ENCODE measurements at places on chromosomes 2 and 18. TPM values are rescaled to one million over a fixed set of nuclear protein-coding genes. Genes with fewer than 3 reads are reported as not detected.

KRCC1 gene
- total RNA-seq: 21.8 TPM

FASTKD1 gene
- 11.6 TPM for total RNA-seq

DNA sequence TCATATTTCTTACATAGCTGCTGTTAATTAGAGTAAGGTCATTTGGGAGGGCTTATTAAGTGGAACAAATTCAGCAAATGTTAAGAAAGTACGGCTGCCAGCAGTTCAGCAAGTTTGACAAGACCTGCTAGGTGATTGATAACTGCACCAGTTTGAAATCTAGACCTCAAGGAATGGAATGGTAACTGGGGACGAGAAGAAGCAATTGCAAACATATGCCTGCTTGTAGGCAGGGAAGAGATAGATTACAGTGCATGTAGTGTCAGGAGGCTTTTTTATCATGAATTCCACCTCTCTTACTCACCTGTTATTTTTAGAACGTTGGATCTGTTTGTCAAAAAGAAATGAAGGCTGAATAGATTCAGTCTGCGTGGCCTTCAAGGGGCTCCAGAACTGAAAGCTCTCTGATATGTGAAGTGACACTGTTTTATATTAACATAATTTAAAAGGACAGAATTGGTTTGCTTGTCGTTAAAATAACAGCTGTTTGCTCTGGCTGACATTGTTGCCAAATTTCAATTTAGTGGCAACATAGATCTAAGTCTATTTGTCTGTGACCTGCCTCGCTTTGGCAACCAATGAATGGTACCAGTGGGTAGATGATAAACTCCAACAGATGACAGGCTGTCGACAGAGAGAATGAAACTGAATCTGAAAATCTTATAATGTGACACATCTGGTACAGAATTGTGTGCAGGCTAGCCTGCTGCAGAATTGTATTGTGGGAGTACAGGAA lies 199.3 kb downstream of the ZNF407 start:
- DNase-seq: peak; percentile 24

DNA sequence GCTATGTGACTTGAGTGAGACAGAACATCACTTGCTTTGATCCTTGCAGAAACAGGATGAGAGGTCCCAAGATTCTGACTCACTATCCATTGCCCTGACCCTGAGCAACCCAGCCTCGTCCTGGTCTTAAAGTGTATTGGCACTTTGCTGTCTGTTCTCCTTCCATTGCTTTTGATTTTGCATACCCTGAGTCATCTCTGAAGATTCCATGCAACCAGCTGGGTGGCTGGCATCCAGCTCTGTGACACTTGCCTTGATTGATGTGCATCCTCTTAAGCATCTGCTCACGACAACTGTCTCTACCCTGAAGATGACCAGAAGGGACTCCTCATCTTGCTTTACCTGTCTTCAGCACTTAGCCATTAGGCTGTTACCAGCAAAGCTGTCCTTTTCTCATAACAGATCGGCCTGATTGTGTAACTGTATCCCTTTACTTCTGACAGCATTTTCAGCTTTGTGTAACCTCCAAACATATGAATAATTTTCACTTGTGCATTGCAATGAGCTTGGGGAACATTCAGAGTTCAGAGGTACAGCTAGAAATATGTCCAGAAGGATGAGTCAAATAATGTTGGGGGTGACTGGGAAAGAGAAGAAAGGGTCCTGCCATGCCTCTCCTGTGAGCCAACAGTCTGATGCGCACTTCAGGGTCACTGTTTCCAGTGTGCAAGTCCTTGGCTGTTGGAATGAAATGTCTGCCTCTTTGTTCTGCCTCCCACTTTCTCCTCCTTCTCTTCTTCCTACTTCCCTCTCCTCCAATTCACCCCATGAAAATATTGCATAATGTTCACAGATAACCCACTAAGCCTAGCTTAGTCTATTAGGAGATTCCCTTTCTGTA lies 249.7 kb upstream of the OSR1 start:
- DNase-seq: no peak

DNA sequence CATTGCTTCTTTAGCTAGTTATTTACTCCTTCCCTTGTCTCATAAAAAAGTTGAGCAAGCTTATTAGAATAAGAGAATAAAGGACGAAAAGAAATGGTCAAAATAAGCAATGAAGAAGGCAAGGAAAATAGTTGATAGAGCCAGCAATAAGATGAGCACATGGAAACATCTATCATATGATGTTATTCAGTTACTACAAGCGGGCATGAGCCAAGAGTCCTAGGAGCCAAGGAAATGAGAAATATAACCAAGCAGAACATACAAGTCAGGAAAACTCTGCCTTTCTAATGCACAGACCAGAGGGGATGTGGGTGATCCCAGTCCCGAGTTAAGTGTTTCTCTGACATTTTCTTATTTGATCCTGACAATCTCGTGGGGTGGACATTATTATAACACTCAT lies 33.9 kb downstream of the INO80C start:
- DNase-seq: no peak

CPLX4 gene
- total RNA-seq: not detected

- no peak for DNase-seq
These were observed 158.9 kb upstream of the MEIS1 start for GRCh38 chr2:66275984-66276383.

DNA sequence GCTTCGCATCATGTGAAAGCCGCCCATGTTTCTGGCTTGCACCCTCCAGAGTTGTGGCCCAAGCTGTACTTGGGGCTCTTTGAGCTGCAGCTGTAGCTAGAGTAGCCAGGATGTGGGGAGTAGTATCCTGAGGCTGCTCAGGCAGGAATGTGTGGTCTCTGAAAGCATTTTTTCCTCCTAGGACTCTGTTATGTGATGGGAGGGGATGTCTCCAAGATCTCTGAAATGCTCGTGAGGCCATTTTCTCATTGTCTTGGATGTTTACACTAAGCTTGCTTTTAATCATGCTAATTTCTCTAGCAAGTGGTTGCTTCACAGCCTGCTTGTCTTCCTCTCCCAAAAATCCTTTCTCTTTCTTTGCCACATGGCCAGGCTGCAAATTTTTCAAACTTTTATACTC lies 687.6 kb downstream of the DCDC2C start:
- DNase-seq: no peak

LRATD1 gene
- total RNA-seq: 9.8 TPM

GPR55 gene
- total RNA-seq: 0.37 TPM

- no peak for DNase-seq
These were observed 70.1 kb upstream of the PNPT1 start for GRCh38 chr2:55763721-55764120.

DNA sequence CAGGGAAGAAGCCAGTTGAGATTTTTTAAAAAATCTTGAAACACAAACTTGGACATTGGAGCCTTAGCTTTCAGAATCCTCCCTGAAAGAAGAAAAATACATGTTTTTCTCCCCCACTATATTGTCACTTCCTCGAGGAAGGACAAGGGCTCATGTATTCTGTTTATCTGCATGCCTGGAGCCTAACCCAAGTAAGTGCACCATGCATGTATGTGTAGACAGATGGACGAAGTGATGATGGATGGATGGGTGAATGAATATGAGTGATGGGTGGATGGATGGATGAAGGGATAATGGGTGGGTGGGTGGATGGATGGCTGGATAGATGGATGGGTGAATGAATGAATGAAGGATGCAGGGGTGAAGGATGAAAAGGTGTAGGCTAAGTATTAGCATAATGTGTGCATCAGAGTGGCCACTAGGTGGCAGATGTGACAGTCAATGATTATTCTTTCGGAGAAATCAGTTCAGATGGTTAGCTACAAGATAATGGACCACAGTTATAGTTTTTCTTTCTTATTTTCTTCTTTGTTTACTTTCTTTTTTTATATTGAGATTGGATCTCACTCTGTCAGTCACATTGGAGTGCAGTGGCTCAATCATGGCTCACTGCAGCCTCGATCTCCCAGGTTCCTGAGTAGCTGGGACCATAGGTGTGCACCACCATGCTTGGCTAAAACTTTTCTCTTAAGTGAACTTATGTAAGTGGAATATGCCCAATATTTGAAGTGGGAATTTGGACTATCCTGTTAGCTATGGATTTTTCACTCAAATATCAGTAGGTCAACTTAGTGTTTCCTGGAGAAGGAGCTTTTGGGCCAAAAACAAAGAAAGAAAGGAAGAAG lies 18.5 kb upstream of the CCDC93 start:
- DNase-seq: peak; percentile 51

TEX44 gene
- total RNA-seq: not detected

- no peak for DNase-seq
These were observed 10.4 kb downstream of the PAIP2B start for GRCh38 chr2:71216501-71216900.

CFC1 gene
- total RNA-seq: not detected

DNA sequence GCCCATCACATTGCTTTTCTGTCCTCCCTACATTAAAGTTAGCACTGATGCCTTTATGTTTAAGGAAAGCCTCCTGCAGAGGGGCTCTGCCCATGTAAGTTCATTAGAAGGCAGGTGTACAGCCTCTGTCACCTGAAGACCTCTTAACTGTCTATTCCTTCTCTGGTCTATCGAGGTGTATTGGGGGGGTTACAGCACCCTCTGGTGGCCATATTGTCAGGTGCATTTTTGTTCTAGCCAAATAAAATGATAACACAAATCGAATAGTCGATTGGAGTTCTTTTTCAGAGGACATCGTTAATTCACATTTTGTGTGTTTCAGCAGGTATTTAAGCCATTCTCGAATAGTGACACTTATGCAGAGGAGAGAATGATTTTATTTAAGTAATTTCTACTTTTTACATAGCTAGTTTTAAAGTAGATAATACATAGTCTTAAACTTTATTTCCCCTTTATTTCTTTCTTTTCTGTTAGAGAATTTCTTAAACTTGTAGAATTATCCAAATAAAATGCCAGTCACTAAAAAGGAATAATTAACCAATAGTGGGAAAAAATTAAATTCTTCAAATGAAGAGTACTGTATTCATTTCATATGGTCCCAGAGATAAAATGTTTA lies 136.8 kb downstream of the NEDD4L start:
- peak; percentile 69 for DNase-seq

DNA sequence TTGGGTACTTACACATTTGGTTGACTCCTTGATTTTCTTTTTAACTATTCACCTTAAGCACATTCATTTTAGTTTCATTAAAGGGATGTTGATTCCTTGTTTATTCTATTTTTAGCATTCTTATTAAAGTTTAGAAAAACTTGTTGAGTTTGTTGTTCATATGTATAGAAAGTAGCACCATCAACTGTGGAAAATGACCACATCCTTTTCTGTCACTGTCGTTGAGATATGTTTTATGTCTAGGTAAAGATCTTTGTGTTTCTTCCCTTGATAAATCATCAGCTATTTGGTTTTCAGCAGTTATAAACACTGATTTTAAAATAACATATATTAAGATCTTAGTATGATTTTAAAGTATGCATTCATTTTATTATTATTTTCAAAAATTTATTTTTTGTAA lies 25.1 kb downstream of the SLC39A10 start:
- no peak for DNase-seq

GRCh38 chr18:62790871-62791772 lies 75.8 kb downstream of the PHLPP1 start:
- DNase-seq: no peak

DNA sequence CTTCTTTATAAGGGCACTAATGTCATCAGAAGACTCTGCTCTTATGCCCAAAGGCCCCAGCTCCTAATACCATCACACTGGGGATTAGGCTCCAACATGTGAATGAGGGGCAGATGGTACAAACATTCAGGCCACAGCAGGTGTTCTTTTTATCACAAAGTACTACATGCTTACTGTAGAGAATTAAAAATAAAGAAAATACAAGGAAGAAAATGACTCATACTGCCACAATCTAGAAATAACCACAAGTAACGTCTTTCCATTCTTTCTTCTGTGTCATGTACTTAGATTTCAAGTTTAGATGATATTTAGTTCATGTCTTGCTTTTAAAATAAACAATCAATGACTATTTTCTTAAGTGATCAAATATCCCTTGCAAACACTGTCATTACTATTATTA lies 100.3 kb upstream of the NEDD4L start:
- no peak for DNase-seq

DNA sequence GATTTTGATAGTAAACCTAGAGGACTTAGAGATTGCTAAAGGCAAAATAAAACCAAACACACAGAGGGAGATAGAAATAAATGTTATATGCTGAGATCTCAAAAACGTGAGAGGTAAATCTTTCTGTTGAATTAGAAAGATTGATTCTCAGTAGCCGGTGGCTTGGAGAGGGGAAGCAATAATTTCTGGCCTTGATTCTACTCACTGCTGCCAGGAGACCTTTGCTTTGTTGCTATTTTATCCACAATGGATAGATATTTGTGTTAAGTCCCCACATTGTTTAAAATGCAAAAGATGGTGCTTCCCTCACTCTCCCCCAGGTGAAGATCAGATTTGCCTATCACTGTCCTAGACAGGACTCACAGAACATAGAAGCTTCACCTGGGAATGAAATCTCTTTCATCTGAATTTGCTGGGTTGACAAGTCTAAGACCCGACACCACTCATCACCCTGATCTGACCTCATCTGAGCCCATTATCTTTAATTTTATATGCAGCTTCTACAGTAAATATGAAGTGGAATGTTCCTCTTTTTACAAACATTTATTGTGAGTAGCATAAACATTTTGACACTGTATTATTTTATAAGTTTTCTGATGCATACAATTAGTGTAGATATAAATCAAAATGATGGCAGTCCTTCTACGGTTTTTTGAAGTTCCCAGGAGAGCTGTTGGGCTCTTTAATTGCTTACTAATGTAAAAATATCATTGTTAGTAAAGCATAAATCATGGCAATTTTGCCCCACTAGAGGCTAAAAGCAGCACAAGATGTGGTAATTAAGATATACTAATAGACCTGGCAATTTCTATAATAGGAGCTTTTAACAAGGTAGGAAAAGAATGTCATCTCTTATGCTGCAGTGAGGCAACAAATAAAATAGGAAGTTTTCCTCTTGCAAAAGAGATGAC lies 149.7 kb downstream of the DCC start:
- DNase-seq: no peak

GRCh38 chr2:234275515-234275914 lies 221.4 kb downstream of the ARL4C start:
- no peak for DNase-seq

ZNF804A gene
- total RNA-seq: 3.7 TPM

NTSR2 gene
- not detected for total RNA-seq

KIF5C gene
- 14.7 TPM for total RNA-seq

GRCh38 chr2:21644266-21644665 lies 520.5 kb downstream of the TDRD15 start:
- DNase-seq: no peak

DNA sequence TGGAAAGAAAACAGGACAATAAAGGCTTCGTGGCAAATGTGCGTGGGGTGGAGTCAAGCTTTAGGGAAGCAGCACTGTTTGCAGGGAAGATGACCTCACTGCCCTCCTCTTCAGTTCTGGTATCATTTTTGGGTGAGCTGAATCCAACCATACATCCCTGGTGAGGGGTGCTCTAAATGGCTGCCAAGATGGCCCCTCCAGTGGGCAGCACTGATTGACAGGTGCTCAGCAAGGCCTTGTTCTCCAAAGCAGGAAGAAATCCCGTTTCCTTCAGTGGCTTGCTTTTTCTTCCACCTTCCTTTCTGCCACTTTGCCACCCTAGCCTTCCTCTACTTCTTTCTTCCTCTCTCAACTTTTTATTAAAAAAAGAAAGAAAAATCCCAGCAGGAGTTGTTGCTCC lies 132.8 kb upstream of the SP5 start:
- no peak for DNase-seq

Measured in stomach (tissue), 19 donors.